ENCODE measurements at places on chromosomes 13 and 19.

DNA sequence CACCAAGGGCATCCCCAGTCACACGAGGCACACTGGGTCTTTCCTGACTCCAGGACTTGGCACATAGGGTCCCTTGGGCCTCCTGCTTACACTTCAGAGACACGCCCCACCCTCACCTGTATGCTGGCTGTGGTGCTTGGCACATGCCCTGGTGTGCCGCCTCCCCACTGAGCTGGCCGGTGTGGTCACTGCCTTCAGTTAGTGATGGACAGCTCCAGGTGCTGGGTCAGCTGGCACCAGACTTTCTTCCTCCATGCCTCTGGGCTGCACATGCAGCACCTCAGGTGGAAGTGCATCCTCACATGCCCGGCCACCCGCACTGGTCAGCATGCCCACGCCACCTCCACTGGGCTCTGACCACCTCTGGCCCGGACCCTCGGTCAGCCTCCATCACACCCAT lies 52.9 kb downstream of the KLF2 start:
- no peak for DNase-seq

GRCh38 chr19:588741-589692 lies 664 bp upstream of the HCN2 start:
- no peak for DNase-seq

- no peak for DNase-seq
Observed at GRCh38 chr13:47484548-47484947, 516.5 kb downstream of the SUCLA2 start.

DNA sequence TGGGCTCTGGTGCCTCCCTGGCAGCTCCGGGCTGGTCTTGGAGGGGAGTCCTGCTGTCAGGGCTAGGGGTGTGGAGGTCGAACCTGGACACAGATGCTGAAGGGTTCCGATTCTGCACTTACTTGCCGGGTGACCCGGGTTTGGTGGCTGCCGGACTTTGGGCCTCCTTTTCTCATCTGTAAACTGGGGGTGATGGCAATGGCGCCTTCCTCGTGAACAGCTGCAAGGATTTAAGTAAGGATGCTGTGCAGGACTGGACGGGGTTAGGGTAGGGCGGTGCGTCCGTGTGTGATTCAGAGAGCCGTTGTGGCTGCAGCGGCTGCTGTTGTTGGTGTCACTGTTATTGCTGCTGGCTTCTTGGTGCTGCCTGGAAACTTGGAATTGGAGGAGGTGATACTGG lies 2.4 kb downstream of the HPN start:
- DNase-seq = no peak

DNA sequence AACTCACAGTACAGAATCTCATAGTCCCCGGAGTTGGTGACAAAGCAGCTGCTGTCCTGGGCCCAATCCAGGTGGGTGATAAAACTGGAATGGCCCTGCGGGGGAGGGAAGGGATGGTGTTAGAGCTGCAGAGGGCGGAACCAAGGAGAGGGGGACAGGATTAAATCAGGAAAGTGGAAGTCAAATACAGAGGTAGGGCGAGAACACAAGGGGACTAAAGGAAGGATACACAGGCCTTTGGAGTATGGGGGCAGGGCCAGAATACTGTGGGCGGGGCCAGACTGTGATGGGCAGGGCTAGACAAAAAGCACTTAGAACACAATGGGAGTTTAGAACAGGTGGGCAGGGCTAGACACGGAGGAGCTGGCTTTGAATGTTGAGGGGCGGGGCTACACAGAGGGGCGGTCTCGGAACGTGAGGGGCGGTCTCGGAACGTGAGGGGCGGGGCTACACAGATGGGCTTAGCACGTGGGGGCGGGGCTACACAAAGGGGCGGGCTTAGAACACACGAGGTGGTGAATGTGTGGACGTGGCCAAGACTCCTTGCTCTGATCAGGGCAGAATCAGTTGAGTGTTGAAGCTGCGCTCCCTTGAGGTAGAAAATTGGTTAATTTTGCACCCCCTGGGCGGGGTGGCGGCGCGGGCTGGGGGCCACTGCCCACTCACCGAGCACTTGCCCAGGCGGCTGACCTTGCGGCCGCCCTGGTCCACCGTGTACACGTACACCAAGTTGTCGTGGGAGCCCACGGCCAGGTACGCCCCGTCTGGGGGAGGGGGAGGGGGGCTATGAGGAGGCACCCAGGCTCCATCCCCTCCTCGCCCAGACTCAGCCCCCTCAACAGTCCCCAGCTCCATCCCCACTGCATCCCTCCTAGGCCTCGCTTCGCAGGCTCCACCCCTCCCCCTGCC lies 14.0 kb upstream of the GPR4 start:
- no peak for DNase-seq

DNA sequence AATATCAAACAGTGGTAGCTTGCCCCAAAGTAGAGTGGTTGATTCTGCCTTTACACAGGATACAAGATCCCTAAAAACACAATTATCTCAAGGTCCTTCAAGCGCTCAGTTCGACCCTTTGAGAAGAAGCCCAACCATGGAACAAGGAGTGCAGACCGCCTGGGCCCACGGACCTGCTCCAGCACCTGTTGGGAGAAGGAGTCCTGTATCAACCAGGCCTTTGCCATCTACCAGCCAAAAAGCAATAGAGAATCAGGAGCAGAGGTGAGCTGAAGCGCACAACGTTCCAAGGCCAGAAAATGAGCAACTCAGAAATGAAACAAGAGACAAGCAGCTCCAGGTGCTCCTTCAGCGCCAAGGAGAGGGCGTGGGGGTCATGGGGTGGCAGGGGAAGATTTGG lies 6.3 kb upstream of the LILRB3 start:
- no peak for DNase-seq

GRCh38 chr19:18014197-18014596 lies 6.2 kb downstream of the ARRDC2 start:
- no peak for DNase-seq

- DNase-seq = no peak
Observed at GRCh38 chr13:97307118-97307881, 85.2 kb downstream of the MBNL2 start.

DNA sequence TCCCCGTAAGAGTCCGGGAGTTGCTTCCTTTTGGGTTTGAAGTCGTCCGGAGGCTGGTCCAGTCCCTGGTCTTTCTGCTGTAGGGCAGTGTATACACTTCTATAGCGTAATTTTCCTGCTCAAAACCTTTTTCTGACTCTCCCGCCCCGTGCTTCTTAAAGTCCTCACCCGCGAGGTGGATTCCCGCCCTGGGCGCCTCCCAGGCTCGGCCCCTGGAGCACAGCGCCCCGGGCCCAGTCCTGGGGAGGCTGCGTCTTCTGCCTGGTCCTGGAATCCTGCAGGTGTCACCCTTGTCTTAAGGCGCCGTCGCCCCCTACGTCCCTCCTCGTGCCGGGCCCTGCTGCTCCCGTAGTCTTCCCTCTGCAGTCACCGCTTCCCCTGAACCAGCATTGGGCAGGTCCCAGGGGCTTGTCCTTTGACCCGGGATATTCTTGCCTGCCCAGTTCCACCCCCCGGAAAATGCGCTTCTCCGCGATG lies 34.4 kb upstream of the ZNF808 start:
- no peak for DNase-seq

GRCh38 chr13:35857769-35858168 lies 273.4 kb downstream of the DCLK1 start:
- DNase-seq = no peak

DNA sequence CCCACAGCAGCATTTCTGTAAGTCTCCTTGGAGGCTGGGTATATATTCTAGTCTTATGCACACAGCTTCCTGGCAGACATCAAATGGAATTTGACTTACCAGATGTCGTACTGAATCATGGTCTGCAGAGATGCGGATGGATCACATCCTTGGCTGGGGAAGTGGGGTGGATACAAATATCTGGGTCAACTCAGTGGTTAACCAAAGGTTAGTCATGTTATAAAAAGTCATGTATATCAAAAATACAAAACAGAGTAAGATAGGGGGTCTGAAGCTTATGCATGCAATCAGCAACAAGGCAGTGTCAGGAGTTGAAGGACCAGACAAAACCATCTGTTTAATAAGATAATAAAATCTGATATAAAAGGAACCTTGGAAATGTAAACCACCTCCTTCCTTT lies 61.9 kb downstream of the WASF3 start:
- DNase-seq = no peak

GRCh38 chr19:4715529-4716221 lies 8.0 kb downstream of the DPP9 start:
- DNase-seq = no peak

DNA sequence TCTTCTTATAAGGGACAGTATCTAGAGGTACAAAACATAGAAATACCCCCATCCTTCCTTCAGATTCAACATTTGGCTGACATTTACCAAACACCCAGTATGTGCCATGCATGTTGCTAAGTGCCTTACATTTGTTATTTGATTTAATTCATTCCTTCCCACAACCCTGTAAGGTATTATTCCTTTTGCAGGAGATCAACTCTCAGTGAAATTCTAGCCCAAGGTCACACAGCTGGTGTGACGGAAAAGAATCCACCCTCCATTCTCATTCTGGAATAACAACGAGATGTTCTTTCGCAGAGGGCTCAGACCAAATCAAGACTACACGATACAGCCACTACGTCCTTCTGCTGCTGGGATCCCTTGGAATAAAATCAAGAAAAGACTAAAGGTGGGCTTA lies 67.8 kb downstream of the C13orf42 start:
- no peak for DNase-seq

GRCh38 chr19:18807861-18808331 lies 16.8 kb upstream of the COMP start:
- no peak for DNase-seq

DNA sequence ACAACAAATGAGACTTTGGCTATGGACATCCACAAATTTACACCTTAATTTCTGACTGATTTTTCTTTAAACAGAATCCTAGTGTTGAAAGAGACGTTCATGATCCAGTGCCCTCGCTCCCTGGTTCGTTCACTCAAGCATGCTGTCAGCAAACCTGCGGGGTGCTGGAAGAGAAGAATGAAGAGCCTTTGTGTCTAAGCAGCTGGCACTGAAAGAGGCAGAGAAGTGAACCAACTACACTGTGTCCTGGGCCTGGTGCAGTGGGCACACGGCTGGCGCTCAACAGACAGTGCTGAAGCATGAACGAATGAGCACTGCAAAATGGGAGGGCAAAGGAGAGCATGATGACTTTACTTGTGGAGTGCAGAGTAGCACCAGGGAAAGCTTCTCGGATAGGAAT lies 46.8 kb downstream of the MIPEP start:
- no peak for DNase-seq

GRCh38 chr19:4444765-4445741 lies 12.5 kb downstream of the UBXN6 start:
- no peak for DNase-seq

DNA sequence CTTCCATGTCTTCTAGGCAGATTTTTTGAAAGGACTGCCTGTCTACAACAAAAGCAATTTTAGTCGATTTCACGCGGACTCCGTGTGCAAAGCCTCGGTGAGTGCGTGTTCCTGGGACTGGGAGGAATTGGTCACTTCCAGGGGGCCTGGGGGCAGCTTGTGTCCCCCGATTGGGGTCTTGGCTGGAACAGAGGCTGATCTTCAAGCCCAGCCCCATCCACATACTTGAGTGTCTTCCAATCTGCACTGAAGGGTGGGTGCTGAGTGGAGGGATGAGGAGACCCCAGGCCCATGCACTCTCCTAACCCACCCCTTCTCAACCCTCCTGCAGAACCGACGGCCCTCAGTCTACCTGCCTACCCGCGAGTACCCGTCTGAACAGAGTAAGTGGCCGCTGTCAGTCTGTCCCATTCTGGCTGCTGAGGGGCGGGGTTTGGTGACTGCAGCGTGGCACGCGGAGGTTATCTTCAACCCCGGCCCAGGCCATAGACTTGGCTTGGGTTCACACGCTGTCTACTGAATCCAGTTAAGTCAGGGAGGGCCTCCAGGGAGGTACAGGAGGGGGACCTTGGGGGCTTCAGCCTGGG lies 4.7 kb downstream of the DDA1 start:
- no peak for DNase-seq

DNA sequence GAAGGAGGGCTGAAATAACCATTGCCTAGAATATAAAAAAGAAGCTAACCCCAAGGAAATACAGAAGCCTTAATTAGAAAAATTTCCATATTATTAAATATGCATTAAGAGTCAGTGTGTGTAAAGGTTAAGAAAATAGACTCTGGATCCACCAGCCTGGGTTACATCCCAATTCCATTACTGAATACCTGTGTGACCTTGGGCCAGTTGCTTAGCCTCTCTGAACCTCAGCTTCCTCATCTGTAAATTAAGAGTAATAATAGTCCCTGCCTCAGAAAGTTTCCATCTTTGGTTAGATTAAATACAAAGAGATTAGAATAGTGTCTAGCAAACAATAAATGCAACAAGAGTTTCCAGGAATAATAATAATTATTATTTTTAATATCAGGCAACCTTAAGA lies 54.5 kb downstream of the ATP7B start:
- no peak for DNase-seq

GRCh38 chr19:29887442-29887855 lies 54.6 kb upstream of the URI1 start:
- DNase-seq = no peak

GRCh38 chr13:27853335-27853734 lies 61.1 kb downstream of the GSX1 start:
- no peak for DNase-seq

- no peak for DNase-seq
Observed at GRCh38 chr13:49584771-49585182, 581 bp downstream of the RCBTB1 start.

GRCh38 chr19:7748171-7748570 lies 837 bp upstream of the CD209 start:
- no peak for DNase-seq

- DNase-seq = no peak
Observed at GRCh38 chr19:13155472-13156359, 5.5 kb downstream of the IER2 start.

DNA sequence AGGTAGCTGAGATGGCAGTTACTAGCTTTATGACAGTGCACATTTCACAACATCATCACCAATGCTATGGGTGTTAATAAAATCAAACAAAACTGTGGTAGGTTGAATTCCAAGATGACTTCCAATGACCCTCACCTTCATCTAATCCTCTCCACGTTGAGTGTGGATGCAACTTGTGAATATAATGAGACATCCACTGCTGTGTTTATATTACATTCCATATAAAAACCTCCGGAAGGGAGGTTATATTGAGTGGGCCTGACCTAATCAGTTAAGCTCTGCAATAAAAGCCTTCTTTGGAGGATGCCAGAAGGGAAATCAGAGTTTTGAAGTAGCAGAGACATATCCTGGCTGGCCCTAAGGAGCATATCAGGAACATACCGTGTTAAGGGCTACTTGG lies 25.6 kb upstream of the CSNK1A1L start:
- DNase-seq = no peak

- DNase-seq = no peak
Observed at GRCh38 chr13:82758044-82758443, 1124.2 kb downstream of the SLITRK1 start.

- DNase-seq = no peak
Observed at GRCh38 chr13:91824416-91824815, 426.0 kb downstream of the GPC5 start.

- DNase-seq = no peak
Observed at GRCh38 chr19:632579-633067, 714 bp downstream of the POLRMT start.

GRCh38 chr19:3034656-3035541 lies 5.8 kb upstream of the TLE2 start:
- no peak for DNase-seq

- DNase-seq = no peak
Observed at GRCh38 chr19:19533841-19534240, 4.2 kb upstream of the CILP2 start.

- no peak for DNase-seq
Observed at GRCh38 chr13:75480671-75481175, 1.2 kb downstream of the TBC1D4 start.

Measured in stimulated activated CD8-positive, alpha-beta memory T cell treated with anti-CD3 and anti-CD28 coated beads, Interleukin-7, amount 100 ng/mL, for 1 hour (primary cell).